ENCODE measurements at places on chromosomes 2 and 18.

GRCh38 chr18:55069497-55069896, 110.2 kb upstream of the CCDC68 start:
- no peak for DNase-seq

GRCh38 chr2:189595417-189595816, 14.8 kb upstream of the SLC40A1 start:
- no peak for DNase-seq

- no peak for DNase-seq
Measured at GRCh38 chr2:105422801-105423200, 23.9 kb upstream of the FHL2 start.

DNA sequence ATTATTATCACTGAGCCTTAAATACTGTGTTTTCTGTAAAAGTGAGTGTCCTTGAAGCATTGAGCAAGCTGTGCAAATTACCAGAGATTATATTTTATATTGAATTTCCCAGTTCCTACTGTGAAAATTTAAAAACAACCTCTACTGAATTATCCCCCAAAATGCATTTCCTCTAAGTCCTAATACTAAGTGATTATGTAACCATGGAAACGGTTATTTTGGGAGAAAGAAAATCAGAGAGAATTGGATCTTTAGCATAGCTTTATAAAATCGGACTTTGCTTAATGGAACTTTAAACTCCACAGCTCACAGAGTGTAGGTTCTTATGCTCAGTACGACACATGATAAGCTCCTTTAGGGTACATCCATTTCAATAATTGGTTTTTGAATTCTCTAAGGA, 19.3 kb upstream of the CHMP1B start:
- no peak for DNase-seq

GRCh38 chr18:40962784-40963183, 992.2 kb upstream of the PIK3C3 start:
- DNase-seq: no peak

DNA sequence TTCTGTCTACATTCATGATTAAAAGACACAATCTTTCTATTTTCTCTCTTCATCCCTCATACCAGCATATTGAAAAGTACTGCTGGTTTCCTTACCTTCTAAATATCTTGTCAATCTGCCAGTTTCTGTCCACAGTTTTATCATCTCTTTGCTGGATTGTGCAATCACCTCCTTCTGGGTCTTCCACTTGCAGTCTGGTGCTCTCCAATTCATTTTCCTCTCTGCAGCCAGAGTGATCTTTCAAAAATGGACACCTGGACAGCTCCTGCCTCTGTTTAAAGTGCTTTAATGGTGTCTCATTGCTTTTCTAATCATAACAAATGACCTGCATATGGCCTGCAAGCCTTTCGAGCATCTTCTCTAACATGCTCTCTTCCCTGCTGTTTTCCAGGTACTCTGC, 94.0 kb downstream of the C1QL2 start:
- no peak for DNase-seq

DNA sequence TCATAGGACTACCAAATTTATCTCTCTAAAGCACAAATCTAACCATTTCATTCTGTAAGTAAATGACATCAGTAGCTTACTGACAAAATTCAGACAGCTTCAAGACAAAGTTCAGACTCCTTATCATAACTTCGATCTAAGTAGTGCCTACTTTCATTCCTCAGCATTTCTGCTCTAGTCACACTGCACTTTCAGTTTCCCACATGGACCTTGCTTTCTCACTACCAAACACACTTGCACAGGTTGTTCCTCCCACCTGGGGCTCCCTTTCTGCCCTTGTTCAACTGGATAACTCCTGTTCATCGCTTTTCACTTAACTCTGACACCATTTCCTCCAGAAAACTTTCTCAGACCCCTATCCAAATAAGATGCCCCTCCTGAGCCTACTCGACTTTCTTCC, 22.1 kb upstream of the CCDC150 start:
- no peak for DNase-seq

GRCh38 chr18:12656605-12656937, 1.3 kb downstream of the SPIRE1 start:
- DNase-seq: no peak

DNA sequence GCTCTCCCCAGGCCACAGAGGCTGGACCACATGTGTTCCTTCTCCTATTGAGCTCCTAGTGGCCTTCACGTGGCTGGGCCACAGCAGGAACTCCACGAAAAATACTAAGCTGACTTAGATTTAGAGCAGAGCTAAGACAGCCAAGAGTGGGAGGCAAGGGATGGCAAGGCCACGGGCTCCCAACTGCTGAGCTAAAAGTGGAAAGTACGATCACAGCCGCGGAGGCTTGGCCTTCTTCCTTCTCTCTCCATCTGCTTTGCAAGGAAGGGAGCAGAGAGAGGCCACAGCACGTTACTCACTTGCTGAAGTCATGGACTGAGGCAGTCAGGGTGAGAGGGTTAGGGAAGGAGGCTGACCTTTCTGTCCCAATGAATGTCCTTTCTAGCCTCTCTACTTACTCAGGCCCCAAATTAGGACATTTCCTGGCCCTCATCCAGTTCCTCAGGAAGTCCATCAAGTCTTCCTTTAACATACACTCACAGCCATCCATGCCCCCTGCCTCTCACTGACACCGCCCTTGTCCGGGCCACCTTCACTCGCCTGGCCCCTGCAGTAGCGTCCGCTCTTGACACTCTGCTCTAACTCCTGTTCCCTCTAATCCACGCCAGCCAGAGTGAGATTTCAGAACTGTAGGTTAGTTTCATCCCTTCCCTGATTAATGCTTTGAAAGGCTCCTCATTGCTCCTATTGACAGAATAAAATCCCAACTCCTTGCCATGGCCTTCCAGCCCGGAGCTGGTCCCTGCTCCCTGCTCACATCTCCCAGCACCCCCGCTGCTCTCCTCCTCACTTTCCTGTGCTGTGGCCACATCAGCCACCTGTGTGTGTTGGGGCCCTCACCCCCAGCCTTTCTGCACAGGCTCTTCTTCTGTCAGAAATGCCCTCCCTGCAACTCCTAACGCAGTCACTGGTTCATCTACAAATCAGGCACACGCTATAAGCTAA, 204.2 kb downstream of the CYP26B1 start:
- no peak for DNase-seq

DNA sequence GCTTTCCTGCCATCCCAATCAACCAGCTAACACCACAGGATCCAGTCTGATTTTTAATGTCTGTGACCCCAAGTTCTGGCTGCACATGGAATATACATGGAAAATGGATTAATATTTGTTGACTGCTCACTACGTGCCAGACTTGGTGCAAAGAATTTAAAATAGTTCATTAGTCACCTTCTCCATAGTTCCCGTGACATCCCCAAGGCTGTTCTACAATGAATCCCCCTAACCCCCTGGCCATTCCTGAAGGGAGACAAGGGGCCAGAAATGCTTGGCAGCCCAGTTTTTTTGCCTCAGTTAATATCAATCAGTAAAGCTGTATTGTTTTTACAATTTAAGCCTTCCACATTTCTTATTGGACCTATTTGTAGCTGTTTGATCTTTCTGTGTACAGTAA, 71.0 kb upstream of the ST3GAL5 start:
- no peak for DNase-seq

- DNase-seq: no peak
Measured at GRCh38 chr2:126449677-126450076, 206.3 kb upstream of the GYPC start.

- DNase-seq: no peak
Measured at GRCh38 chr2:75403991-75404428, 156.7 kb downstream of the EVA1A start.

GRCh38 chr18:48123941-48124340, 193.5 kb upstream of the SMAD2 start:
- no peak for DNase-seq

- peak; percentile 61 for DNase-seq
Measured at GRCh38 chr2:174561283-174561971, 36.2 kb downstream of the WIPF1 start.

DNA sequence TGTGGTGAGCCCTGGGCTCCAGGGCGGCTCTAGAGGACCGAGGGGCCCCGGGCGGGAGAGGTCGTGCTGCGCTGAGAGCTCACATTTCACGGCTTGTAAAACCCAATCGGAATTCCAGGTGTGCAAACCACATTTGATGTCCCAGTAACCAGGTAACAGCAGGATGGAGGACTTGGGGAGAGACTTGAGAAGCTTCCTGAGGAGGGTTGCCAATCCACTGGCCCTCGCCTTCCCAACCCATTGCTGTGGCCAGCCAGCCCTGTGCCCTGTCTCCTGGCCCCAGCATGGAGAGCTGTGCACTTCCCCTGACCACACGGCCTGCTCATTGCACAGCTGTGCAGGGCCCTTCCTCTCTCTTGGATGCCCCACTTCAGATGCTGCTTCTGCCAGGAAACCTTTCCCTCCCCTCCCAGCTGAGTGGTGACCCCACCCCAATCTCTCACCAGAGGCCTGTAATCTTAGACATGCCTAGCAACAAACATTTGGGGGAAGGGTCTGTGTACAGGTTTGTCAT, 39.6 kb downstream of the ASB1 start:
- no peak for DNase-seq

- DNase-seq: no peak
Measured at GRCh38 chr18:50287028-50287440, 458 bp downstream of the CXXC1 start.

- DNase-seq: no peak
Measured at GRCh38 chr18:10231220-10231619, 223.2 kb upstream of the APCDD1 start.

GRCh38 chr2:125701070-125701469, 954.9 kb upstream of the GYPC start:
- DNase-seq: no peak

- DNase-seq: no peak
Measured at GRCh38 chr2:10475221-10475722, 27.1 kb upstream of the ODC1 start.

- no peak for DNase-seq
Measured at GRCh38 chr18:12059334-12060181, 34.1 kb upstream of the ANKRD62 start.

DNA sequence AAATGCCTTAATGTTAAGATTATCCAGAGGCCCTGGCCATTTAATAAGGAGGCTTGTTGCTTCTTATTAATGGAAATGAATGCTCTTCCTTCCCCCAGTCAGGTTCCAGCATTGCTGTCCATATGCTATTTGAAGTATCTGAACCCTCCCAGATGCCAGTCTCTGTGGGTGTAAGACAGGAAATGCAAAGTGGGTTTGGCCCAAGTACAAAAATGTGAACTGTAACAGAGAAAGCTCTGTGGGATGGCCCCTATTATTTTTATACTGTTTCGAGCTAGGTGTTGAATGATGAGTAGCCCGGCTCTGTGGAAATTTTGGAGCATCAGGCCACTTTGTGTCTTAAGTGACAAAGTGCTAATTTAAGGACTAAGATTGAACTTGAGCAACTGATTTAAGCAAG, 141.0 kb downstream of the UXS1 start:
- DNase-seq: no peak

GRCh38 chr2:161238560-161239325, 69.5 kb upstream of the PSMD14 start:
- DNase-seq: peak; percentile 82

DNA sequence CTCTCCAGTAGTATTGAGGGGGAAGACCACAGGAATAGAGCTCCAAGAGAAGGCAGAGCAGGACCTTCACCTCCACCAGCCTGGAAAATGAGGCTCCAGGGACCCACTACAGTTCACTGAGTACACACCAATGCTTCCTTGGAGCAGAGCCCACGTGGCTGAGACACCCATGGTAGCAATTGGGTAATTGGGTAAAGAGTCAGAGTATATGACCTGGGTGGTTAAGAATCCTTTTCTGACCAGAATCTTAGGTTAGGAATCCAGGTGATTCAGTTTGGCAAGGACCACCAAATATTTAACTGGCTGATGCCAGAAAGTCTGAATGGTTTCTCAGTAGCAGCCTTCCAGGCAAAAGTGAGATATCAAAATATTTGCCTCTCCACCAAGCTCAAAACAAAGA, 107.7 kb downstream of the MDH1 start:
- no peak for DNase-seq

DNA sequence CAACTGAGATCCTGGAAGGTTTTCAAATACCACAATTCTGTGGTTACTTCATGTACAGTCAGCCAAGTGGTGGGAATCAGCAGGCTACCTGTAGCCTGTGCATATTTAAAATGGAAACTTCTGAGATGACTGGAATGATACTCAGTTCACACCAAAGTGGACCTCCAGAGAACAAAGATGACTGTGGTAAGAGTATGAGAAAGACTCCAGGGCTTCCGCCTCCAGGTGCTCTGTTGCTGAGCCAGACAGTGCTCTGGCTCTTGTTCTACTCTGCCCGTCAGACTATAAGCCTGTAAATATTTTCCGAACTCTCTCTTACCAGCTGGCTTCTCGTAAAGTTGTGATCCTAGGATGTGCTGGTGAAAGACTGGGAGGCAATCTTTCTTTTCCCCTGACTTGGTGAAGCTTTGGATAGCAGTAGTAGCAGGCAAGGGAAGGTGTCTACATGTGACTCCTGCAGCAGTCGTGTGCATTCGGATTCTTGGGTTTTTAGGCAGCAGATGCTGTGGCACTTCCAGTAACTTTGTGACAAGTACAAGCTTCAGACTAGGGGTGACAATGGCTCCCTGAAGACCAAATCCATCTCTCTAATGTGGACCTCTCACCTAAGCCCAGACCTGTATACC, 23.1 kb downstream of the ST3GAL5 start:
- DNase-seq: no peak

GRCh38 chr2:202599105-202599504, 35.7 kb upstream of the FAM117B start:
- DNase-seq: no peak

DNA sequence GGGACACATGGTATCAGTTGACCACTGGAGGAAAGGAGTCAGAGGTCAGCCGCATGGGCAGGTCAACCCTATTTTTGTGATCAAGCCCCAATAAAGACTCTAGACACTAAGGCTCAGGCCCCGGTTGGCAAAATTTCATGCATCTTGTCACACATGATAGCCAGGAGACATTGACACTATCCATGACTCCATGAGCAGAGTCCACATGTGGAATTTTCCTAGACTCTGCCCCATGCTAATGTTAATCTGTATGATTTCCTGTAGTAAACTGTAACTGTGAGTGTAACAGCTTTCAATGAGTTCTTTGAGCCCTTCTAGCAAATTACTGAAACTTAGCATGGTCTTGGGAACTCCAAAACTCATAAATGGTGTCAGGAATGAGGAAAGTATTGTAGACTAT, 192.3 kb downstream of the PDE11A start:
- no peak for DNase-seq

DNA sequence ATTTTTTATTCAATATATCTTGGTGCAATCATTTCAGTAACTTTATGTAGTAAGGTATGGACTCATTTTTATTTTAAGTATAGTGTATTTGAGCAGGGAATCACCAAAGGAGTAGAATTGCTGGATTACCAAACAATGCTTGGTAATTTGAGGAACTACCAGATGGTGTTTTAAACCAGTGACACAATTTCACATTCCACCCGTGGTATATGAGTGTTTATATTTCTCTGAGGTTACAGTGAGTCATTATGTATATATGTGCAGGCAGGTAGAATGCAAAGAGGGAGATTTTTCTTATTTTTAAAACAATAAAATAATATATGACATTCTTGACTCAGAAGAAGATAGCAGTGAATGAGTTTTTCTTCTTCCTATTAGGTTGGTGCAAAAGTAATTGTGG, 596.9 kb downstream of the DCC start:
- no peak for DNase-seq

GRCh38 chr2:85288244-85288725, 39.5 kb downstream of the TGOLN2 start:
- no peak for DNase-seq
